ENCODE measurements at places on chromosomes 7 and 10. TPM values are rescaled to one million over a fixed set of nuclear protein-coding genes. Genes with fewer than 3 reads are reported as not detected.

PIP4K2A gene
- total RNA-seq: 55.2 TPM

GNAT3 gene
- 1.2 TPM for total RNA-seq

SLC35G1 gene
- total RNA-seq: 1.6 TPM

AP5Z1 gene
- total RNA-seq: 45.0 TPM

A1CF gene
- total RNA-seq: 34.2 TPM

TMEM236 gene
- 0.46 TPM for total RNA-seq

ANKRD22 gene
- 11.6 TPM for total RNA-seq

SMNDC1 gene
- 26.6 TPM for total RNA-seq

PROSER2 gene
- 8.8 TPM for total RNA-seq

GRK5 gene
- total RNA-seq: 21.1 TPM

SFTPA1 gene
- 7.0 TPM for total RNA-seq

NFE2L3 gene
- 8.7 TPM for total RNA-seq

ENO4 gene
- total RNA-seq: 0.20 TPM

SMKR1 gene
- 2.0 TPM for total RNA-seq

CALHM3 gene
- not detected for total RNA-seq

WNT16 gene
- total RNA-seq: 0.17 TPM

GLI3 gene
- total RNA-seq: 9.8 TPM

ASZ1 gene
- not detected for total RNA-seq

AKR1C4 gene
- total RNA-seq: 9.1 TPM

CFAP69 gene
- 11.6 TPM for total RNA-seq

TAS2R41 gene
- not detected for total RNA-seq

UNC5B gene
- total RNA-seq: 115 TPM

ZNF488 gene
- 1.8 TPM for total RNA-seq

WIPF3 gene
- total RNA-seq: 11.2 TPM

EPO gene
- total RNA-seq: not detected

BAG3 gene
- total RNA-seq: 65.9 TPM

TLL2 gene
- 6.7 TPM for total RNA-seq

SLC35B4 gene
- 10.7 TPM for total RNA-seq

PLAC9 gene
- 8.5 TPM for total RNA-seq

ZNF853 gene
- total RNA-seq: 11.2 TPM

TMEM213 gene
- 0.12 TPM for total RNA-seq

KIAA1217 gene
- total RNA-seq: 44.0 TPM

INA gene
- total RNA-seq: 0.40 TPM

NUDT5 gene
- 32.8 TPM for total RNA-seq

EBLN1 gene
- total RNA-seq: not detected

SPOCK2 gene
- 250 TPM for total RNA-seq

FAM131B gene
- total RNA-seq: 6.6 TPM

LRRD1 gene
- not detected for total RNA-seq

AEBP1 gene
- 107 TPM for total RNA-seq

AGR2 gene
- 979 TPM for total RNA-seq

ARMS2 gene
- not detected for total RNA-seq

NPC1L1 gene
- 61.3 TPM for total RNA-seq

STAG3 gene
- total RNA-seq: 3.6 TPM

PCLO gene
- total RNA-seq: 7.4 TPM

UBTD1 gene
- 13.8 TPM for total RNA-seq

ZP3 gene
- total RNA-seq: 5.6 TPM

C10orf53 gene
- total RNA-seq: not detected
